Stimulated activated CD8-positive, alpha-beta memory T cell treated with anti-CD3 and anti-CD28 coated beads, Interleukin-4, amount 100 ng/mL, for 1 hour (primary cell): ENCODE measurements at places on chromosomes 1 and 21.

DNA sequence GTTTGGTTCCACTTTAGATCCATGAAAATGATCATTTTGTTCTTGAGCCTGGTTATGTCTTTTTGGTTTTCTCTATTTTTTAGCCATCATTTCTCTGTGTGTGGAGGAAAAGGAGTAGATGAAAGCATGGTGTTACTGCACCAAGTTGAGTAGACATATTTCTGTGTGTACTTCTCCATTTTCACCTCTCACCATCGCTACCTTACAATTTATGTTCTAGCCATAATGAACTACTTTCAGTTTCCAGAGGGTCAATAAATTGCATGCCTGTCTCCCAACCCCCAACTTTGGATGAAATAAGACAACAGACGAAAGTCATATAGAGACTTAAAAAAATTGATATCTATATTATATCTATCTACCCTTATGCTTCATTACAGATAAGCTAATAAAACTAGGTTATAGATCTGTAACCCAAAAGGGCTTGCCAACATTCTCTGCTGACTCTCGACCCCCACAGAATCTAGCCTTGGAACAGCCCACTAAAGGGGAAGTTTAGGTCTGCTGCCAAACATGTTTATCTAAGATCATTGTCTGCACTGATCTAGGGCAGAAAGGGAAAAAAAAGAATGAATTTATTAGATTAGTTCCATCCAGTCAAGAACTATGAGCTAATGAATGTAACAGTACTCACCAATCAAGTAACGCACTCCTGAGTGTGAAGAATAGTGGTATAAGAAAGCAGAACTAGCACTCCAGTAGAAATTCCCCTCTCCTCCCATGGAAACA is 7.5 kb upstream of the MAN1A2 start:
- no peak for DNase-seq

GRCh38 chr1:78004719-78005447 is at the start of gene DNAJB4:
TSS of gene DNAJB4 (plus strand) at chr1:78004939. CDS start at chr1:78005111, 172 bp downstream.
- peak; percentile 21 for DNase-seq

GRCh38 chr21:33317145-33317544 is 7.6 kb upstream of the IFNAR1 start:
- no peak for DNase-seq

DNA sequence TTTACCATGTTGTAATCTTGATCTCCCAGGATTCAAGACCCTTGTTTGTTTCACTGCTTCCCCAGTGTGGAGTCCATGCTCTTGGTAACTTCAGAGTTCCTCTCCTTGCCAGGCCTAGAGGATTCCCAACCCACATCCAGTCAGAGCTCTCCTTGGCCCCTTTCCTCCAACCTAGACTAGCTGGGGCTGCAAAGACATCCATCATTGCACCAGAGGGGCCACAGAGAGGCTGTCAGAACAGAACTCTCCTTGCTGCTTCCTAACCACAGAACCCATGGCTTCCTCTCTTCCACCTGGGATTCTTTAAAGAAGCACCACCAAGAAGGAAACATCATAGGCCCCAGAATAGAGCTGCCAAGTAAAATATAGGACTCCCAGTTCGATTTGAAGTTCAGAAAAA is 81.0 kb downstream of the HMGB4 start:
- no peak for DNase-seq

GRCh38 chr1:151644001-151644400 is 32.2 kb downstream of the SNX27 start:
- DNase-seq = no peak

GRCh38 chr1:75274920-75275506 is 140.8 kb downstream of the LHX8 start:
- DNase-seq = no peak

GRCh38 chr1:234760303-234760723 is 150.3 kb upstream of the IRF2BP2 start:
- DNase-seq = no peak

DNA sequence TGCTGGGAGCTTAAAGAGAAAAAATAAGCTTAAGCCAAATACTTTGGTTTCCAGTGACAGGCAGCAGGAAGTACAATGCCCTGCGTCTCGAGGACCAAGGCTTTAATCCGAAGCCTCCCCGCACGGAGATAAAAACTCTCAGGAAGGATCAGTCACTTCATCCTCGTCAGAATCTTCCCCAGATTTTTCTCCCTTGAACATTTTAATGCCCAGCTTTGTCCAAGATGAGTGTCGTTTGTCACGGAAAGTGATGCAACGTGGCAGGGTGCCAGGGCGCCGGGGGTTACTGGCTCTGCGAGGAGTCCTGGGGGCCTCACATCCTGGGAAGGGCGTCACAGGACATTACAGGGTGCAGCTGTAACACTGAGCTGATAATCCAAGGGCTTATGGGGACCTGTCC is 25.2 kb upstream of the PCBP3 start:
- no peak for DNase-seq

DNA sequence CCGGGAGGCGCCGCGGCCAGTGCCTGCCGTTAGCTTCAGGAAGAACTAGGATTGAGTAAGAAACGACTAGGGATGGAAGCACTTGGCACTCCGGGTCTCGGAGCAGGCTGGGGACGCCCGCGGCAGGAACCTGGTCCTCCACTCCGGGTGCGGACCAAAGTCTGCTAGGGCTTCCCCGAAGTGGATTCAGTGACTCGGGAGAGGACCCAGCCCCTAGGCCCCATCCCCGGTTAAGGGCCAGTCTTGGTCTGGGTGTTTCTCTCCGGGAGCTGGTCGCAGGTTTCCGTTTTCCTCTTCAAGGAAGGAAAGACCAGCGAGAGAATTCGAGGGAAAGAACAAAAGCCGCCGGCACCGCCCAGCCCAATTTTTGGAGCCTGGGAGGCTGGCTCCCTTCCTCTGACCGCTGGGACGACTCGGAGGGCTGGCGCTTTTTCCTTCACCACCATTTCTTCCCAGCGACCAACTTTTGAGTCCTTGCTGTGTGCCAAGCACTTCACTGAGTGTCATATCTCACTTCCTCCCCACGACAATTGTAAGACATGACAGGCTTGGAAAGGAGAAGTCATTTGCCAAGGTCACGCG is 16.8 kb upstream of the STMN1 start:
- DNase-seq = no peak

GRCh38 chr1:224333309-224333926 is 3.4 kb upstream of the NVL start:
- no peak for DNase-seq

GRCh38 chr1:242002510-242002909 is 3.6 kb upstream of the MAP1LC3C start:
- no peak for DNase-seq

- no peak for DNase-seq
These were observed 2.0 kb downstream of the TMEM63A start for GRCh38 chr1:225880222-225880588.

- no peak for DNase-seq
These were observed 35.5 kb downstream of the COLGALT2 start for GRCh38 chr1:184002071-184002470.

- DNase-seq = no peak
These were observed 300.7 kb upstream of the SPAG17 start for GRCh38 chr1:118485757-118486156.

- DNase-seq = no peak
These were observed 299.5 kb upstream of the RRP15 start for GRCh38 chr1:217985641-217986040.

DNA sequence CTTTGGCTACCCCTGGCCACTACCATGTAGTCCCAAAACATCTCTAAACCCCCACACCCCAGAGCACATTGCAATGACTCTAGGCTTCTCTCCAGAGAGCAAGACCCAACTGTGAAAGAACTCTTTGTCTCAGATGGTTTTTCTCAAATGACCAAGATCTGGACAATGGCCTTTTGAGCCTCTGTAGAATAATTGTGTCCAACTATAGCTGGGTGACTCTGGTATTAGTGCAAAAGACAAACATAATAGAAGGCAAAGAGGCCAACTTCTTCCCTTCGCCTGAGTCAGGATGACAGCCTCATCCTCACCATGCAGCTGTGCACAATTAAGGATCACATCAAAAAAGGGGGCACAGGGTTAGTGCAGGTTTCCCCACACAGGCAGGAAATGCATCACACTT is 139.6 kb downstream of the BRINP2 start:
- no peak for DNase-seq

GRCh38 chr1:34055818-34056217 is 109.2 kb downstream of the CSMD2 start:
- no peak for DNase-seq

- DNase-seq = no peak
These were observed 712 bp downstream of the DEGS1 start for GRCh38 chr1:224183591-224184312.

DNA sequence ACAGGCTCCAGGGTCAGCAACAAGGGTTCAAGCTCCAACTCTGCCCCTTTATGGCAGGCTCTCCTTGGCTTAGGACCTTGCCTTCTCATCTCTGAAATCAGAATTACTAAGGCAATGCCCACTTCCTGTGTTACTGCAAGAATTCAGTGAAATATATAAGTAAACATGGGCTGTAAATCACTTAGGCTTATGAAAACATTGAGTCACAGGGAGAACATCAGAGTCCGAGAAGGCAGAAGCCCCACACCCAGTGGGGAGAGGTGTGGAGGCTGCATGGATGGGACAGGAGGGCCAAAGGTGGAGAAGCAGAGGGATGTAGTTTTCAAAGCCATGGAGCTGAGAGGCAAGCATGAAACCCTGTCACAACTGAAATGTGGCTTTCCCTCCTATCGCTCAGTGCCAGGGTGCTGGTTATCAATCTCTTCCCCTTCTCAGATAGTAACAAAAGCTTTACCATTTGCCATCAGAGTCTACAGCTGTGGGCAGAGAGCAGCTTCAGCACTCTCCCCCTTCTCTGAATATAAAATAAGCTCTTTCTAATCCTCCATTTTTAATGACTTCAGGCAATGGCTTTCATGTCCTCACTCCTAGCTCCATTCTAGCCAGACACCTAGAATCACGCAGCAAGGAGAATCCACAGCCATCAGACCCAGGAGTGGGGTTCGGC is 3.4 kb downstream of the RGS8 start:
- no peak for DNase-seq

DNA sequence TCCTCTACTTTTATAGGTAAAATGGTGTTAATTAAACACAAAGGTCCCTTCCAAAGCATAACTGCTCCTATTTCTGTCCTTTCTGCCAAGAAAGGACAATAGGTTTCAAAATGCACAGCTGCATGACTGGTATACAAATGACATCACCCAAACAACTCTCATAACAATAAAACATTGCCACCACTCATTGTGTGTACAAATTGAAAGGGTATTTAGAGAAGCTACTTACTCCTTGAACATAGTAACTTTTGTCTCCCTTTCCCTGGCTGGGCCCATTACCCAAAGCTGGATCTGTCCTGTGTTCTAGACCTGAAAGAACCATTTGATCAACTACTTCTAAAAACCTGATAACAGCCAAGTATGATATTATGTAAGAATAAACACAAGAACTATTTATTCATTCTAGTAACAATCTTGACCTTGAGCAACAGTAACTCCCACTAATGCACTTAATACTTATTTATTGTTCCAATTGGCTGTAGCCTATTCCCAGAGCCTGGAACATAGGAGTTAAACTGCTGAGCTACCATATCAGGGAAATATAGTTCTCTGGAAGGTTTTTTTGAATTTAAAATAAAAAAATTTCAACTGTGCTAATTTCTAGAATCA is 38.2 kb downstream of the TTLL7 start:
- no peak for DNase-seq

DNA sequence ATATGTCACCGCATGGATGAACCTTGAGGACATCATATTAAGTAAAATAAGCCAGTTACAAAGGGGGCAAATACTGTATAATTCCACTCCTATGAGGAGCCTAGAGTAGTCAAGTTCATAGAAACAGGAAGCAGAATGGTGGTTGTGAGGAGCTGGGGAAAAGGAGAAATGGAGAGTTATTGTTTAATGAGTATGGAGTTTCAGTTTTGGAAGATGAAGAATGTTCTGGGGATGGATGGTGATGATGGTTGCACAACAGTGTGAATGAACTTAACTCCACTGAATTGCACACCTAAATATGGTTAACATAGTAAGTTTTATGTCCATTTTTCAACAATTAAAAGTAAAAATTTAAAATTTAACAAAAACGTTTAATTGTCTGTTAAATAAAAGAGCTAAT is 220.9 kb upstream of the JUN start:
- no peak for DNase-seq
